CD4-positive, alpha-beta memory T cell (primary cell): ENCODE measurements at places on chromosomes 6 and 20.
A peak's percentile ranks its signal among the peaks of the same experiment; 100 is the strongest.

DNA sequence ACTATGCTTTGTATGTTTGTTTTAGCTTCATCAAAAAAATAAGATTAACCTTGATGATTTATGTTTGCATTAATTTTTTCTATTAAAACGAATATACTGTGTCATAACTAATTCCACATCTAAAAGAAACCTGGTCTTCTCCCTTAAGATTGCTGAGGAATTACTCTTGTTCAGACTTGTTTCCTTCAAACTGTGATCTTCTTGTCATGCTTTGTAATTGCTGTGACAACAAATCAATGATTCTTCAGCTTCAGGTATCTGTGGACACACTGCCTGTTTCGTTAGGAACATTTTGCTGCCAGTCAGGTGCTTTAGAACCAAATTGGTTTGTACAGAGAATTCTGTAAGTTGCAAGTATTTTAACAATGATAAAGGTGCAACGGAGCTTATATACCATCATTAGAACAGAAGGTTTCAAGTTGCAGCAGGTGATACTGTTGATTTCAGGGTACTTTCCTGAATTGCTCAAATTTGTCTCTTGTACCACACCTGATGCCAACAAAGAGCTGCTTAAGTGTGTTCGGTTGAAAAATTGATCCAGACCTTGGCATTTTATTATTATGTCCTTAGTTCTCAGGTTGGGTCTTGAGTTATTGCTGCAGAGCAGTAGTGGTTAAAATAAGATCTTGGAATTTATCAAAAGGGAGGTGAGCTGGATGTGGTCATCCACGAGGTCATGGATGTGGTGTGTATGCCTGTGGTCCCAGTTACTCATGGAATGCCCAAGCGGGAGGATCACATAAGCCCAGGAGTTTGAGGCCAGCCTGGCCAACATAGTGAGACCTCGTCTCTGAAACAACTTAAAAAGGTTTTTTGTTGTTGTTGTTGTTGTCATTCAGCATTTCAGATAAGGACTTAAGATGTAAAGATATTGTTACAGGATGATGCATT, 19.5 kb downstream of the SYTL3 start:
- no peak for DNase-seq

- no peak for DNase-seq
Measured at GRCh38 chr6:166598441-166599138, 12.1 kb upstream of the RAMACL start.

GRCh38 chr20:50301712-50302111, 111.1 kb downstream of the CEBPB start:
- DNase-seq, result no peak

DNA sequence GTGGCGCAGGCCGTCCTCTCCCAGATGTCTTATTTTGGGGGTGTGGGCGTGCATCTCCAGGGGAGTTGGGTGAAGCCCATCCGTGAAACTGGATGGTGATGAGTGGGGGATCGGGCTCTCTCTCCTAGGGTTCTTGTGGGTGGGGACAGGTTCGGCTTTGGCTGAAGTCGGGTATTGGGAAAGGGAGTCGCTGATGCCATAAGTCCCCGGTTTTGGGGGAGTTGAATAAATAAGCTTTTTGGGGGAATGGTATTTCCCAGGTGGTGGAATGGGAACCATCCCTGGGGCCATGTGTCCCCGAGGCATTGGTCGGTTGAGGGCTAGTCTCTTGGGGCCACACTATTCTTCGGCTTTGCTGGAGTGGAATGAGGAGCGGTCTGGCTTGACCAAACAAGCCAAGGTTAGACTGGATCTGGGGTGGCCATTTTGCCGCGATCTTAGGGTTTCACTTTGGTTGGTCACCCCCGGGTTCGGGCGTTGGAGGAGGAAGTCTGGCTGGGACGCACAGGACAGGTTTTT, 481 bp downstream of the ZNF133 start:
- DNase-seq, result no peak

DNA sequence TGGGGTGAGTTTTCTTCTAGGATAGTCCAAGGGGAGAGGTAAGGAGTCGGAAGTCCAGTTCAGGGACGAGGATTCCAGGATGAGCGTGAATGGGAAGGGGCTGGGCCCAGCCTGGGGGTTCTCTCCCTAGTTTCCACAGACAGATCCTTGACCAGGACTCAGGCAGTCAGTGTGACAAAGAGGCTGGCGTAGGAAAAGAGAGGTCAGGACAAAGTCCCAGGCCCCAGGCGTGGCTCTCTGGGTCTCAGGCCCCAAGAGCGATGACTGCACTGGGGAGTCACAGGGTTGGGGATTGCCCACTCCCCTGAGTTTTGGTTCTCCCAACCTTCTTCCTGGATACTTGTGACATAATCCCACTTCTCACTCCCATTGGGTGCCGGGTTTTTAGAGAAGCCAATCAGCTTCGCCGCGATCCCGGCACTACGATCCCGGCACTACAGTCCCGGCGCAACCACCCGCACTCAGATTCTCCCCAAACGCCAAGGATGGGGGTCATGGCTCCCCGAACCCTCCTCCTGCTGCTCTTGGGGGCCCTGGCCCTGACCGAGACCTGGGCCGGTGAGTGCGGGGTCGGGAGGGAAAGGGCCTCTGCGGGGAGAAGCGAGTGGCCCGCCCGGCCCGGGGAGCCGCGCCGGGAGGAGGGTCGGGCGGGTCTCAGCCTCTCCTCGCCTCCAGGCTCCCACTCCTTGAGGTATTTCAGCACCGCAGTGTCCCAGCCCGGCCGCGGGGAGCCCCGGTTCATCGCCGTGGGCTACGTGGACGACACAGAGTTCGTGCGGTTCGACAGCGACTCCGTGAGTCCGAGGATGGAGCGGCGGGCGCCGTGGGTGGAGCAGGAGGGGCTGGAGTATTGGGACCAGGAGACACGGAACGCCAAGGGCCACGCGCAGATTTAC, 46.2 kb upstream of the TRIM26 start:
- DNase-seq, result peak; percentile 72

GRCh38 chr6:139423037-139423703, 48.7 kb upstream of the CITED2 start:
- no peak for DNase-seq

DNA sequence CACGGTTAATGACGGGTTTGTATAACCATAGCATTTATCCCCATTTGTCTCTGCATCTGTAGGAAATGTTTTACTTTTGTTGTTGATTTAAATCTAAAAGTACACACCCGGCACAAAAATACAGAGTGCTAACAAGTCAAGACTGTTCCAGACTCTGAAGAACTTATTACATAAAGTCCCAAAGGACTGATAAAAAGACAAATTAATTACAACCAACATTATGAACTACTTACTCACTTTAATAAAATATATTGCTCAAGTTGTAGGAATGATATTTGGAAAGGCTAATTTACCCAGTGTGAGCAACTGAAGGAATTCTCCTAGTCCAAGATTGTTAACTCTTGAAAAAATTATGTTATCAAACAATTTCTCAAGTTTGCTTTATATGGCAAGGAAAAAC, 115.6 kb downstream of the KIF13A start:
- DNase-seq, result no peak

DNA sequence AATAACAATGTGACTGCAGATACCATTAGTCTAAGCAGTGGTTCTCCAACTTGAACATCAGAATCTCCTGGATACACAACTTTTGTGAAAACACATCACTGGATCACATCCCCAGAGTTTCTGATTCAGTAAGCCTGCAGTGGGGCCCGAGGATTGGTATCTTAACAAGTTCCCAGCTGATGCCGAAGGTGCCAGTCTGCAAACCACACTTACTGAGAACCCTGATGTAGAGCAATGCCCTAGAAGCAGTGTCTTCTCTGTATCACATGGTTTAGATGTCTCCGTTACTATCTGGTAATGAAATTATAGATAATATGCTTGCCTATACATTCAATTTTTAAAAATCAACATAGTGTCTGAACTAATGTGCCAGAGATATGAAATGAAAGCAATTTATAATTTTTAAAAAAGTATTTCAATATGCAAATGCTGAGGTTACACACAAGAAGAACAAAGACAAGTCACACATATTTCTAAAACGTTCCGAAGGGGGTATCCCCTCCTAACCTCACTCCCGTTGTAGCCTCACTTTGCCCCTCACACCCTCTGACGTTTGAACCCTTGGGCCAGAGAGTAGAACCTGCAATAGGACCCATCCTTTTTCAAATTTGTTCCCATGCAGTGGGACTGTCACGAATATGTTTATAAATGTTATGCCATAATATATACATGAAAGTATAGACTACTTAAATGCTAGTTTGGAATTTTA, 115.4 kb upstream of the SAMD5 start:
- DNase-seq, result no peak

GRCh38 chr20:50930976-50931305, 296 bp downstream of the ADNP start:
- no peak for DNase-seq

GRCh38 chr6:143843677-143843999, 500 bp downstream of the LTV1 start:
- no peak for DNase-seq

DNA sequence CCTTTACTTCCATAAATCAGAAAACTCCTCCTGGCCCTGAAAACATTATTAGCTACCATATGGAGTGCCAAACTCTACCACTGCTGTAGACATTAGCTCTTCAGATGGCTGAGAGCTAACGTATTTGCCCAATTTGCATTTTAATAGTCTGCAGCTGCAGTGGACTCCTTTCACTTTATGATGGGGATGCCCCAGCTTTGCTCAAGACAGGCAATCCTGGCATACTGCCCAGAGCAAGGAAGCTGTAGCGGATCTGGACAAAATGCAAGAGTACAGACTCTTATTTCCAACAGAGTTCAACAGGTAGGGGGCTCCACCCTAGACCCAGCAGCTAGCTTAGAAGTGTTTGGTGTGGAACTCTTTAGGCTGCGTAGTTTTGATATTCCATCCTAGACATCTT, 246.7 kb downstream of the FOXC1 start:
- DNase-seq, result no peak

- DNase-seq, result no peak
Measured at GRCh38 chr20:61387204-61387953, 135.3 kb downstream of the CDH4 start.

DNA sequence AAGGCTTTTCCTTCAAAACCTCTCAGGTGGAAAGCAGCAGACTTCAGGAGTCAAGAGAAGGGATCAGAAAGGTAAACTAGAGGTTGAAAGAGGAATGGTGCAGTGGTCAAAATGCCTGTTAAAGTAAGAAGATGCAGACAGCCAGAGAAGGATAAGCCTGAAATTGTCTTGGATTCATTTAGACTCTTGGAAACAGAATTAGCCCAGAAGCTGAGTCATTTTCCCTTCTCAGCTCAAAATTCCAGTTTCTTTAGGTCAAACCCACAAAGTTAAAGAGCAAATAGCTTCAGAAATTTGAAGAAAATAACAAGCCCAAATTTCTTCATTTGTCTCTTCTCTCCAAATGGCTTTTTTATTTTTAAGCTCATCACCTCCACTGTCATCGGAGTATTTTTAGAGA, 73.9 kb downstream of the DHX35 start:
- no peak for DNase-seq

GRCh38 chr20:20225325-20226043, 142.4 kb upstream of the INSM1 start:
- no peak for DNase-seq

- no peak for DNase-seq
Measured at GRCh38 chr6:2624177-2624576, 126.5 kb downstream of the MYLK4 start.

DNA sequence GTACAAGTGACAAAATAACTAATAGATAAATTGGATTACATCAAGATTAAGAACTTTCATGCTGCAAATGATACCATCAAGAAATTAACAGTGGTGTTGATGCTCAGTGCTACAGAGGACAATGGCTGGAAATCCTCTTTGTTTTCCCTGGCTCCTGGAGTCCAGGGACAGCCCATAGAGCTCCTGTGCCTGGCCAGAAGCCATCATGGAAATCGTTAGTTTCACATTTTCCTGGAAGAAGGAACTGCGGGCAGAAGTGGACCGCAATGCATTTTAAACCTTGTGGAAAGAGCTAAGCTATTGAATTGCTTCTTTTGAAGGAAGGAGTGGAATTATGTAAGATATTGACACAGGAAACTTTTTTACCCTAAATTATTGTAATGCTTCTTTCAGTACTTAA, 276.0 kb downstream of the GJA1 start:
- DNase-seq, result no peak

- peak; percentile 74 for DNase-seq
Measured at GRCh38 chr20:50478162-50478990, 31.8 kb upstream of the PTPN1 start.

DNA sequence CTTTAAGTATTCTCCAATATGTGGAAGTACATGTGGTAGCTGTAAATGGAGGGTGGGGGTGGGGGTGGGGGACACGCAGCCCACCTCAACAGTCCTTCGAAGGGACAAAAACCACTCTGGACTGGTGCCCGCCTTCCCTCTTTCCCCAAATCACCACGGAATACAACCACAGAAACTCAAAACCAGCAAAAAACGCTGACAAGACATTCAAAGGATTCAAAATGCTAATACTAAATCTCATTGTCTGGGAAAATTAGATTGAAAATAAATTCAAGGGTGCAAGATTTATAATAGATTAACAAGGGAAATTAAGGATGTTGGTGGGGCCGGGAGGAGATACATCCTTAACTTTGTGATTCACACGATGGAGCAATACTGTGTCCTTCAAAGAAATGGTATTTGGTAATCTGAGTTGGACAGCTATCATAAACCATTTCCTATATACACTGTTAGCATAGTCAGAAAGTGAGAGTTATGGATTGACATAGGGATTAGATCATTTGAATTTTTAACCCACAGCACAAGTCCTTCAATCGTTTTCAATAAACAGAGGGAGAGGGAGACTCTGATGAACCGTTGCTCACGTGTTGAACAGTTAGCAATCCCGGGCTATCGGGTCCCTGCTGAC, 766 bp upstream of the TBC1D22B start:
- no peak for DNase-seq
